ENCODE measurements at places on chromosomes 5 and 9.

DNA sequence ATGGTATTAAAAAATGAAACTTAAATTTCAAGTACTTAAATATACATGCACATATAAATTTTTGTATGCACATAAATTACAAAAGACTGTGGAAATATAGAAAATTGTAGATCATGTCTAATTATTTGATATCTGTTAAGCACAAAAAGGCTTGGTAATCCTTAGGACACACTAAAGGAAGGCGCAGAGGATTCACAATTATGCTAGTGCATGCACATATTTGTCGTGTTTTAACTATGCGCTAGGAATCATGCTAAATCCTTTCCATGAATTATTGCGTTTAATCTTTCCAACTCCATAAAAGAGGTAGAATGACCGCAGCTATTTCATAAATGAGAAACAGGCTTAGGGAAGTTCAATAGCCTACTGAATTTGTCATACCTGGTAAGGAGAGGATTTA, 244.1 kb upstream of the ITGA1 start:
- DNase-seq: no peak

DNA sequence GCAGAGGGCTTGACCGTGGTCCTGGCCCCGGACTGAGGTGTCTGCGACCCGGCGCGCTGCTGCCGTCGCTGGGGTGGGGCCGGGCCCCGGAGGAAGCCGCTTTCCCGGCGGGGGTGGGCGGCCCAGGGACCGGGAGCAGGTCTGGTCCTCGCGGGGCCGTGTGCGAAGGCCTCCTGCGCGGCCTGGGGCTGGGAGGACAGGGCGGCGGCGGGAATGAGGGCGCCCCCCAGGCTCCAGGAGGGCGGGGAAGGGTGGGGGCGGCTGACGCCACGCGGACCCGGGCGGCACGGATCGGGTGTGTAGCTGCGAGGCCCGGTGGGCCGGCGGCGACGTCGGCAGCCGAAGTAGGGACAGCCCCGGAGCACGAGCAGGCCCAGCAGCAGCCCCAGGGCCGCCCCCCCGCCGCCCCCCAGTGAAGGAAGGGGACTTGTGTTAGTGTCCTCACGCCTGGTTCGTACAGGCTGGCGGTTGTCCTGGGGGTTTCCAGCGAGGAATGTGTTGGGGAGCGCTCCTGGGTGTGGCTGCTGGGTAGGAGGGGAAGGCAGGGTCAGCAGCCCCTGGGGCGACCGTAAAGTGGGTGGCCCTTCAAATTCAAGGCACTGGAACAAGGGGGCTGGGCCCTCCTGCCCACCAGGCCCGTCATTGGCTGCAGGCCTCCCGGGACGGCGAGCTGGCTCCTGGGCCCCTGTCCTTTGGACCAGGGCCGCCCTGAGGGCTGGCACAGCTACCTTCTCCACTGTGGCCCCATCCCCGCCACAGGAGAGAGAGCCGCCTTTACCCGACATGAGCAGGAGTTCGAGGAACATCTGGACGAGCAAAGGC, 597 bp upstream of the TMEM250 start:
- DNase-seq: peak; percentile 31

- DNase-seq: peak; percentile 3
Observed at GRCh38 chr9:82034956-82035731, 46.6 kb downstream of the SPATA31D1 start.

DNA sequence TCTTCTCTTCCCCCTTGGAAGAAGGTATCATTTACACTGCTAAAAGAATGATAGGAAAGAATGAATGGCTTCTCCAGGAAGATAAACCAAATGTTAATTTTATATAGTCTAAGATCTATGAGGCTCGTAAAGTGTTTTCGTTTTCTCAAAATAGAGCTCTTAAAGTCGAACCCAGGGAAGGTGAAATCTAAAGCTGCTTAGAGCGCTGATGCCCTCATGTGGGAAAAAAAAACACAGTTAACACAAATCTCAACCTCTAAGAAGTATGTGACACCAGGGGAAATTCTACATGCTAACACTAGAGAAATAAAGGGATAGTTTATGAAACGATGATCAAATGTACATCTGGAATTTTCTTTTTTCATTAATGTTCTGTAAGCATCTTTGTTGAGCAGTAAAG, 257.9 kb downstream of the RASEF start:
- no peak for DNase-seq

DNA sequence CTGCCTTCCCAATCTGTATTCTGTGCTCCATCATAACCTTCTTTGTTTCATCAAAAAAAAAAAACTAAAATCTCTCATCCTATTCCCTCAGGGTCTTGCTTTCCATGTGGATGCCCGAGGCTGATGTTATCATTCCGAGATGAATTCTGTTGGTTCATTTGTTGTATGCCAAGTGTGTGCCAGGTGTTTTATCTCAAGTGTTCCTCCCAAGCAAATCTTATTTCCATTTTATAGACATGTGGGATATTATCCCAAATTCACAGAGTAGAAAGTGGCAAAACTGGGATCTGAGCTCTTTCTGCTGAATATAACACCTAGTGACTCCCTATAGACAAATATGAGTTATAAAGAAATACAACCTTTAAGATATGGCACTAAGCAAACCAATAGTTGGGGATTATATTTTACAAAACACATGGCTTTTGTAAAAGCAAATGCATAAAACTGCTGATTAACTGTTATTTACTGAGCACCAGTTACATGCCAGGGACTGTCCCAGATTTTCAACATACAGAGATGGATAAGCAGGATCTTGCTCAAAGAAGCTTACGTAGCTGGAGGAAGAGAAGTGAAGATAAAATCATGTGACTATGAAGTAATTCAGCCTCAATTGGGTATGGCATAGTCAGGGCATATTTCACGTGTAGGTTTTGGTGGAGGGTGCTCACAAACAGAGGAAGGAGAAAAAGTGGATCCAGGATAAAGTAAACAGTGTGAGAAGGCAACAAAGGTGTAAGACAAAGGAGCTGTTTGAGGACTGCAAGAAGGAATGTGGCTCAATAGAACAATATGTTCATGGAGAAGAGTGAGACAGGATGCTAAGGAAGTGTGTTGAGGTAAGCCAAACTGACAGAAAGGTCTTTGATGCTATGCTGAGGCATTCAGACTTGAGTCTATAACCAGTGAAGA, 143.3 kb upstream of the ADAMTSL1 start:
- DNase-seq: no peak

DNA sequence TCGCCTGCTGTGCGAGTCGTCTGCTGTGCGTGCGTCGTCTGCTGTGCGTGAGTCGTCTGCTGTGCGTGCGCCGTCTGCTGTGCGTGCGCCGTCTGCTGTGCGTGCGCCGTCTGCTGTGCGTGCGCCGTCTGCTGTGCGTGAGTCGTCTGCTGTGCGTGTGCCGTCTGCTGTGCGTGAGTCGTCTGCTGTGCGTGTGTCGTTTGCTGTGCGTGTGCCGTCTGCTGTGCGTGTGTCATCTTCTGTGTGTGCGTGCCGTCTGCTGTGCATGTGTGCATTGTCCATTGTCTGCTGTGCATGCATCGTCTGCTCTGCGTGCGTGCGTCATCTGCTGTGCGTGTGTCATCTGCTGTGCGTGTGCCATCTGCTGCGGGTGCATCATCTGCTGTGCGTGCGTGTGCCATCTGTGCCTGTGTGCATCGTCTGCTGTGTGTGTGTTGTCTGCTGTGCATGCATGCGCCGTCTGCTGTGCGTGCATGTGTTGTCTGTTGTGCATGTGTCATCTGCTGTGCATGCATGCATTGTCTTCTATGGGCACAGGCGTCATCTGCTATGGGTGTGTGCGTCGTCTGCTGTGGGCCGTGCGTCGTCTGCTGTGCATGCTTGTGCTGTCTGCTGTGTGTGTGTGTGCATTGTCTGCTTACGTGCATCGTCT, 68.6 kb upstream of the IRX4 start:
- no peak for DNase-seq

DNA sequence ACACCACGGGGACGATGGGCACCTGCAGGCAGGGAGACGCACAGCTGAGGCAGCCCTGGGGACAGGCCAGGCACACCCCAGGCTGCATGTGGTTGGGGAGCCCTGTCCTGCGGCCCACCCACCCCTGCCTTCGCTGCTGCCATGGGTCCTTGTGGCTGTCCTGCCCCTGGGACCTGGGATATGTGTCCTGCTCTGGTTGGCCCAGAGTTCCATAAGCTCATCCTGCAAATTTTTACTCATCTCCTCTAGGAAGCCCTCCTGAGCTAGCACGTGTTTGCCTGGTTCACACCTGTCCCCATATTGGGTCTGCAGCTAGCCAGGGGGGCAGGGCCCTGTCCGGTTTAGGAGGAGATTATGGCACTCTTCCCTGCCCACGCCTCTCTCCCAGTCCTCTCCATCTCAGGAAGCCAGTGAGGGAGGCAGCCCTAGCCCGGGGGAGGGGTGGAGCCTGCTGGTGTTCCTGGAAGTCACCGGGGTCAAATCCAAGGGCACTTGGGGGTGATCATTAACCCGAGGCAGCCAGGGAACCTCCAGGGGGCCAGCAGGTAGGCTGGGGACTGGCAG, 12.2 kb downstream of the EGFL7 start:
- DNase-seq: no peak

DNA sequence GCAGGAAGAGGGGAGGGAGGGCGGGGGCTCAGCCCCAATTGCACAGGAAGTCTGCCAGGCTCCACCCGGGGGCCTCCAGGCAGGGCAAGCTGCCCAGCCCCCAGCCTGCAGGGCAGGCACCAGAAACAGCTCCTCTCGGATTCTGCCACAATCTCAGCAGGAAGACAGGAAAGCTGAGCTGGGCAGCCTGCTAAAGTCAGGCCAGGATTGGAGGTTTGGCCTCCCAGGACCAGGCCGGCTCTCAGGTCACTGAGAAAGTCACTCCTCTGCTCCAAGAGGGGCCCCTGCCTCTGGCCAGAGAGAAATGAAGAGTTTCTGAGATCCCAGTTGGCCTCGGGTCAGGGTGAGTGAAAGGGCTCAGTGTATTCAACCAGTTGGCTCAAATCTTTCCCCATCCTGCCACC, 54.6 kb upstream of the STXBP1 start:
- DNase-seq: peak; percentile 60

DNA sequence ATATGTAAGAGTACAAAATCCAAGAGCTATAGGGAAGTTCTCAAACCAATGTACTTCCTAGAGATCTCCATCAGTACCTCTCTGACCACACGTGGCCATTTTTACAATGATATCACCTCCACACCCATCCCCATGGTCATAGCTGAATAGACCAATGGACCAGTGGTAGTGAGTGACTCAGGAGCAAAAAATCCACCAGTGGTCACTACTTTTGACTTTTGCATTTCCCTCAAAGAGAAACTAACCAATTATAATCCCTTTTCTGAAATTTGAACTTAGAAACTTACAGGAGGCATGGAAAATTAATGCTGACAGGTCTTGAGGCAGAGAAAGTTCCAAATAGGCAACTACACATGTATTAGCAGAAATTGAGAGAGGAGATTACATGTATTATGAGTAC, 238.4 kb downstream of the TRPM3 start:
- peak; percentile 14 for DNase-seq

- DNase-seq: peak; percentile 70
Observed at GRCh38 chr5:321230-321725, at the start of gene AHRR. Gene AHRR (plus strand): TSS chr5:321714. CDS start chr5:343903, 22,189 bp downstream.

- DNase-seq: no peak
Observed at GRCh38 chr9:98838155-98838867, 30.8 kb downstream of the GALNT12 start.

- DNase-seq: peak; percentile 70
Observed at GRCh38 chr5:39194466-39195136, 24.8 kb downstream of the FYB1 start.

GRCh38 chr5:108168915-108169314, 213.0 kb downstream of the FBXL17 start:
- no peak for DNase-seq

GRCh38 chr9:128253140-128253990, 22.4 kb downstream of the GOLGA2 start:
- DNase-seq: no peak

- DNase-seq: peak; percentile 84
Observed at GRCh38 chr5:53126521-53126920, 17.0 kb upstream of the MOCS2 start.

GRCh38 chr5:64744914-64745313, 23.6 kb downstream of the SREK1IP1 start:
- no peak for DNase-seq

GRCh38 chr5:72687288-72687687, 129.2 kb upstream of the TNPO1 start:
- no peak for DNase-seq

GRCh38 chr9:82970359-82970758, 92.6 kb downstream of the RASEF start:
- no peak for DNase-seq

DNA sequence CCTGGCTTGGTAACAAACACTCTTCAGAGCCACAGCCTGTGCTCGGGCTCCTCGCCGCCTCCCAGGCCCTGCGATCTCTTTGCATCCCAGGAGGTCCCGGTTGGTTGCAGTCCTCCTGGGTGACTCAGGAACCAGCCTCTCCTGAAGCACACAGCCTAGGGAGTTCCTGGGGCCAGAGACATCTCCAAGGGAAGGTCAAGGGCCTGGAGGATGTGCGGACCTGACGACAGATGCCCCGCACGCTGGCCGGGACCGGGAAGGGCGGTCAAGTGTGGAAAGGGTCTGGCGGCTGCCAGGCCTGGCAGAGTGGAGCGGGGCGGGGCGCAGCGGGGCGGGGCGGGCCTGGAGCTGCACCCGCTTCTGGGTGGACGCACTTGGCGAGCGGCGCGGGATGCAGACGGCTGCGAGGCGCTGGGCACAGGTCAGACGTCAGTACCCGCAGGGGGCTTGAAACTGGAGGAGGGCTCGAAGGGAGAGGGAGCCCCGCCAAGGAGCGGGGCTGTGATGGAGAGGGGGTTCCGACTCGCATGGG, 45.0 kb upstream of the PRSS3 start:
- DNase-seq: no peak

DNA sequence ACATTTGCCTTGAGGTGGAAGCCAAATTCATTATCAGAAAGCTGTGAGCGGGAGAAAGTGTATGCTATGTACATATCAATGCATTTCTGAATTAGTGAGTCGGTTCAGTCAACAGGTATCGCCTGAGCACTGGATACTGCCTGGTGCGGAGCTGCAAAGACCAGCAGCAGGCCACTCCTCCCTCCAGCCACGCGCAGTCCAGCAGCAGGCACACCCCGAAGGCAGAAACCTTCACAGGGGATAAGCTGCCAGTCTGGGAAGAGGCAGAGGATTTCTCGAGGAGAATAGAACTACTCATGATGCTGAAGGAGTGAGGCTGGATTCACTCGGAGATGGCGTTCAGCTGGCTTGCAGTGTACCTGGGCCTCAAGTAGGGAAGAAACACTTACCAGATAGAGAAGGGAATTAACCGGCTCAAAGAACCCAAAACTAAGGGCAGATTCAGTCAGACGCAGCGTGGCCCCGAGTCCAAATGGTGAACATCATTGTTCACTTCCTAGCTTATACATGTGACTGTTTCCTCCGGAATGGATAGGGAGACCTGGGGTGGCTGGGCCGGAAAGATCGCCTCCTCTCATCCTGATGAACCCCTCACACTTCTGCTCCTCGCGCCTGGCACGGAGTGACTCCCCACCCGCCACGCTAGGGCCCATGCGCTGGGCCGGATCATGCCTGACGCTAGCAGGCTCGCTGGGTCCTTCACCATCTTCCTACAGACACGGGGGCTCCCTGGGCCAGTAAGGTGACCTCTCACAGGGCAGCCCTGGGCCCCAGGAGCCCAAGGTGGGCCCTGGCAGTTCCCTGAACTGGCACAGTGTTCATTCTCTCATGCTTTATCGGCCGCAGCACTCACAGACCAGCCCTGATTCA, 78.1 kb upstream of the SPATA31C2 start:
- DNase-seq: no peak

- no peak for DNase-seq
Observed at GRCh38 chr5:152813526-152813925, 408.4 kb upstream of the NMUR2 start.
